ENCODE measurements at places on chromosomes 3 and 15. TPM values are rescaled to one million over a fixed set of nuclear protein-coding genes. Genes with fewer than 3 reads are reported as not detected.

- peak; percentile 42 for DNase-seq
These were observed 4.8 kb upstream of the BCL6 start for GRCh38 chr3:187750006-187750512.

DNA sequence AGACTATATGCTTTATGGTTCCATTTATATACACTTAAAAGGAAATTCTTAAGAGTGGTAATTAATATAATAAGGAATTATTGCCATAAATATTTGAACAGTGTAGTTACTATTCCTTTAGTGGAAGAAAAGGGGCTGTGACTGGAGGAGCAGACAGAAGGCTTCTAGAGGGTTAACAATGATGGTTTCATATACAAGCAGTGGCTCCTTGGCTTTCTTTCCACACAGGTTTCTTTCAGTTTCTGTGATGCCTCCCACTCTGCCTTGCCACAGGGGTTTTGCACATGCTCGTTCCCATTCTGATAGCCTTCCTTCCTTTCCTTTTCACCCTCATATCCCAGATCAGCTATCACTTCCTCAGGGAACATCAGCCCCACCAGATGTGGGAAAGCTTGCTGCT, 108.8 kb upstream of the LYSMD4 start:
- no peak for DNase-seq

DNA sequence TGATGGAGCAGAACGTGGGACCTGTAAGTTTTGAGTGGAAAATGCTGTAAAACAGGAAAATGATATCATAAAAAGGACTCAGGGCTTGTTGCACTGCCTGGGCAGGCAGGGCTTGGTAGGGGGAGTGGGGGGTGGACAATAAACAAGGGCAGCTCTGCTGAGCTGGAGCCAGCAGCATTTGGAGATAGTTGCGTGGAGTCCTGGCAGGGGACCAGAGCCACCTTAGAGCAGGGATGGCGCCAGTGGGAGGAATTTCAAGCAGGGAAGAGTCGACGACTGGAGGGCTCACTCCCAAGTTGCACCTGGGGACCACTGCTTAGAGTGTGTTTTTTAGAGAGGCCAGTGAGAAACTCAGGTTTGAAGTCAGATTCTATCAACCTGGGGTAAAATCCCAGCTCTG, 22.7 kb upstream of the FRMD4B start:
- no peak for DNase-seq

DNA sequence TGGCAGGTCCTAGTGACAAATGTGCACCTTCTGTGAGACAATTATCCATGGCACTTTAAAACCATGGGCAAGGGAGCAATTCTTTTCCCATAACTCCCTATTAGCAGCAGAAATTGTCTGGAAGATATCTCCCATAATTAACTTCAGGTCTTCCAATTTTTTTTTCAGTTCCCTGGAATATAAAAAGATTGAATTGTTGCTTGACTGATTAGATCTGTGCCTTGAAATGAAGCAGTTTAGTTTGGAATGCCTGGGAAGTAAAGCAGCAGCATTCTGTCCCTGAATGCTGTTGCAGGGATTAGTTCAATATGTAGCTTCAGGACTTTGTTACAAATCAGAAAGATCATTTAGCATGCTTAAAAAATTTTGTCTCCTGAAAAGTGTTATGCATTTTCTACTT, 137.0 kb upstream of the GOLGA6L4 start:
- DNase-seq: no peak

DNA sequence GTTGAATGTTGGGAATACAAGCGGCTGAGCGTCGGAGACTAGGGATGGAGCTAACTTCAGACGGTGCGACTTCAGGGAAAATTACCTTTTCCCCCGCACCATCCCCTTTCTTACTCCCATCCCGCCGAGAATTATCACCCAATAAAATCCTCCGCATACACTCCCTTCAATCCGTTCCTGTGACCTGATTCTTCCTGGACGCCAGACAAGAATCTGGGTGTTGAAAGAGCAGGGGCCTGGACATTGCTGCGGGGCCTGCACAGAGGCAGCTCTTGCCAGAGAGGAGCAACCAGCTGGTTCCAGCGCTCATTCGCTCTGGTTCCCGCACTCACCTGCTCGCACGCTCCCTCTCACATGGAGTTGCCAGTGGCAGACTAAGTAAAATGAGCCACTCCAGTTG, 241.9 kb downstream of the ALCAM start:
- DNase-seq: no peak

DNA sequence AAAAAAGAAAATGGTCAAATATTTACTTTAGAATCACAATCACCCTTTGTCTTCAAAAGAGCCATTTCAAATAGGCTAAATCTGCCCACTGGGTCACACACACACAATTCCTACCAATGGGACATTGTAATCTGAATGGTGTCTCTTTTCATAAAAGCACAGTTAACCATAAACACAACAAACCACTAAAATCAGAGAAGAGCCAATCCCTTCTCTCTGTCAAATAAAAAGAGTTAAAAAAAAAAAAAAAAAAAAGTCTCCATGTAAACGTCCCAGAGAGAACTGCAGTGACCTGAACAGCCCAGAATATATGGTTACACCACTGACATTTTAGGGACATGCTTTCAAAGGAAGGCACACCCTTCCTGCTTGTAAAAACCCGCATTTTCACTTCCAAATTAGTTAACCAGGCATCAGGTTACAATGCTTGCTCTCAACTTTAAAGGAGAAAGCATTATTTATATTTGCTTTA, 63.7 kb downstream of the PRICKLE2 start:
- DNase-seq: no peak

DNA sequence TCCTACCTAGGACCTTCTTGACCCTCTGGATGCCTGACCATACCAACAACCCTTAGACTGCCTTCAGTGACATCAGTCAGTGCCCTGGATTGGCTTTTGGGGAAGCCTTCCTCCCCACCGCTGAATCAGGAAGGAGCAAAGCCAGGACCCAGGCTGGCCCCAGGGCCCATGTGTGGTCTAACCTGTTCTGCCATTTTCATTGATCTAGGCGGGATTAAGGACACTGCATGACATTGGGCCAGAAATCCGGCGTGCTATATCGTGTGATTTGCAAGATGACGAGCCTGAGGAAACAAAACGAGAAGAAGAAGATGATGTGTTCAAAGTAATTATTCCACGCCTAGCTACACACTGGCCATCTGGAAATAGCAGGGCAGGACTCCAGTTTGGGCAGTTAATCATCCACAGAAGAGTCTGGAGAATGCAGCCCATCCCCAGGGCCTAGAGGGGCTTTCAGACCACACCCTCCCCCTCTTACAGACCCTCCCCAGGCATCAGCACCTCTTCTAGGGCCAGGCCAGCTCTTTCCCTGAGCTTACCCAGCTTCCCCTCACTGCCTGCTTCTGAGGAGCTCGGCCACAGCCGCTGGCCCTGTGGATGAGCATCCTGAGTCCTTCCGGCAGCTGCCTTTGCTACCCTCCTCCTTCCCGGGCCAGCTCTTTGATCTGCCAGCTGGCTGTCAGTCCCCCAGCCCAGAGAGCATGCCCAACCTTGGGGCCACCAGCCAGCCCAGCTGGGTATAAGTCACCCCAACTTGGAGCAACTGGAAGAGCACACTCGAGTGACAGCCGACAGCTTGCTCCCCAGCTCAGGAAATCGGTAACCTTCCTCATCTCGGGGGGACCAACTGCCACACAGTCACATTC, 45.9 kb downstream of the CHDH start:
- no peak for DNase-seq

DNA sequence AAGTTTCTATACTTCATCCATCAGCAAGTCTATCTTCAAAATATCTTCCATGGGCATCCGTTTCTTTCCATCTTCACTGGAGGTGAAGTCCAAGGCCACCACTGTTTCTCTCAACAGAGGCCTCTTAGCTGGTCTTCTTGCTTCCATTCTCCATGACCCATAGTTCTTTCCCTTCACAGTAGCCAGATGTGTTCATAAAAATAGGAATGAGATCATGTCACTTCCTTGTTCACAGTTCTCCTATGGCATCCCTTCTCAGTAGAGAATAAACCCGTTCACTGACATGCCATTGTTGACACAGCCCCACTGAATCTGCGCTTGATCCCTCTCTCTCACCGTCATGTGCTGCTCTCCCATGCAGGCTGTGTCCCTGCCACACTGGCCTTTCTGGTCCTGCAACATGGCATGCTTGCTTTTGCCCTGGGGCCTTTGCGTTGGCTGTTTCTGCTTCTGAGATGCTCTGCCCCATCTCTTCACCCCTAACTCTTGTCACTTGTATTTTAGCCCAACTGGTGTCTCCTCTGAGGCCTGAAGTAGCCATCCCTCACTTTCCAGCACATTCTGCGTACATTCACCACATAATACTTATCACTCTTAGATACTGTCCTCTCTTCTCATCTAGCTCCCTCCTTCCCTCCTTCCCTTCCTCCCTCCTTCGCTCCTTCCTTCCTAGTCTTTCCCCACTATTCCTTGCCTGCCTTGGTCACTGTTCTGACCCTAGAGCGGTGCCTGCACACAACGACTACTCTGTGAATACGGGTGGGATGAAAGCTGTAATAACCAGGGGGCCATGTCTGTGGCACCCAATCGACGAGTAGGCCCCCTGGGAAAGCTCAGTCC, 42.0 kb downstream of the STARD5 start:
- no peak for DNase-seq

DNA sequence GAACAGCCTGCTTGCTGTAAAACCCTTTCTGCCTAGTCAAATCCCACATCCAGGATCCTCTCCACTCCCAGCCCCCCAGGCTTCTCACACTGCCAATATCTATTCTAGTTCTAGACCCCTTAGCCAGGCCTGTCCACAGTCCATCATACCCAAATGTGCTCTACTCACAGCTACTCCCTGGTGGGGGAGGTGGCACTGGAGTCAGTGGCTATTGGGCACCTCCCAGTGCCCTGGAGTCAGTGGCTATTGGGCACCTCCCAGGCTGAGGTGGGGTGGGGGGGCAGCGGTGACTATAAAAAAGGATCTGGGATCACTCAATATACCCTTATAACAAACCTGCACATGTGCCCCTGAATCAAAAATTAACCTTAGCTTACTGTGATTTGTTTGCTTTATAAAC, 773 bp upstream of the DISP2 start:
- DNase-seq: no peak

DNA sequence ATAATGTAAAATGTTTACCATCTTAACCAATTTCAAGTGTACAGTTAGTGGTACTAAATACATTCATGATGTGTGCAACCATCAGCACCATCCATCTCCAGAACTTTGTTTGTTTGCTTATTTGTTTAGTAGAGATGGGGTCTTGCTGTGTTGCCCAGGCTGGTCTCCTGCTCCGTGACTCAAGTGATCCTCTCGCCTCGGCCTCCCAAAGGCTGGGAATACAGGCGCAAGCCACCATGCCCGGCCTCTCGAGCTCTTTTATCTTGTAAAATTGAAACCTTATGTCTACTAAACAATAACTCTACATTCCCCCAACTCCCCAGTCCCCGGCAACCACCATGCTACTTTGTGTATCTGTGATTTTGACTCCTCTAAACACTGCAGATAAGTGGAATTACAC, 31.9 kb downstream of the FBXO45 start:
- no peak for DNase-seq

GRCh38 chr3:79202471-79203143, 565.2 kb downstream of the ROBO1 start:
- no peak for DNase-seq

DNA sequence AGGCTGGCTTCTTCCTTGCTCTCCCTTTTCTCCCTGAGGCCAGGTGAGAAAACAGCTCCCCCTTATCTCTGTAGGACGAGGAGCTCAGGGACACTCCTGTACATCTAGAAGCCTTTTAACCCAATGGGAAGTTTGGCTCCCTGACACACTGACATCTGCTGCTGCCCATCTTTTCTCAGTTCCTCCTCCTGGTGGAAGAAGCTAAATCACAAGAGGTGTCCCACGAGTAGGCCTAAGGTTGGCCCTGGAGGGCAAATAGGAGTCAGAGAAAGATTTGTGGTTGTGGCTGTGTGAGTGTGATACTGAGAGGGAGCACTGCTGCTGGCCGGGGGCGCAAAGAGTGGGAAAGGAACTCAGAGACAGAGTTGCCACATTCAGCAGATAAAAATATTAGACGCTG, 49.5 kb downstream of the ARHGAP31 start:
- no peak for DNase-seq

GRCh38 chr3:178226094-178226493, 310.1 kb upstream of the KCNMB2 start:
- no peak for DNase-seq

DNA sequence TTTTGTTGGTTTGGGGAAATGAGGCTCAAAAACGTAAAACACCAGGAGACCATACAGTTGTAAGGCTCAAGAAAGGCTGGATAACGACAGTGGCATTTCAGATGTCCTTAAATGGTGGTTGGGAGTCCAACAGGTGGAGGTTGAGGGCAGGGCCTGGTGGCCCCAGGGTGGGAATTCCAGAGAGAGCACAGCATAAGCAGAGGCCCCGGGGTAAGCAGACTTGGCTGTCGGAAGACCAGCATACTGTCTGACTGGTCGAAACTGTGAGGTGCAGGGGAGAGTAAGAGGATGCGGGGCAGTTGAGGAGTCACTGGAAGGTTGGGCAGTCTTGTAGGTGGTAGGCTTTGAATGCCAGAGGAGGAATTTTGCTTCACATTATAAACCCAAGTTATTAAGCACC, 48.3 kb downstream of the SRP14 start:
- DNase-seq: no peak

GRCh38 chr3:14278265-14278798, 99.7 kb downstream of the LSM3 start:
- DNase-seq: no peak

Gene DAPK2
- total RNA-seq: 0.36 TPM

Gene IL17RB
- total RNA-seq: under 0.01 TPM

Gene RAD18
- total RNA-seq: 22.2 TPM

Gene FETUB
- total RNA-seq: not detected

Gene C3orf49
- total RNA-seq: not detected

Gene PLXNB1
- 5.2 TPM for total RNA-seq

Gene ARHGAP31
- 7.5 TPM for total RNA-seq

Gene GOLGA8G
- total RNA-seq: not detected

Gene HRG
- not detected for total RNA-seq
